ENCODE measurements at places on chromosomes 16 and 17.

GRCh38 chr17:30336369-30337171 lies 2.7 kb upstream of the TMIGD1 start:
- peak; percentile 48 for DNase-seq

DNA sequence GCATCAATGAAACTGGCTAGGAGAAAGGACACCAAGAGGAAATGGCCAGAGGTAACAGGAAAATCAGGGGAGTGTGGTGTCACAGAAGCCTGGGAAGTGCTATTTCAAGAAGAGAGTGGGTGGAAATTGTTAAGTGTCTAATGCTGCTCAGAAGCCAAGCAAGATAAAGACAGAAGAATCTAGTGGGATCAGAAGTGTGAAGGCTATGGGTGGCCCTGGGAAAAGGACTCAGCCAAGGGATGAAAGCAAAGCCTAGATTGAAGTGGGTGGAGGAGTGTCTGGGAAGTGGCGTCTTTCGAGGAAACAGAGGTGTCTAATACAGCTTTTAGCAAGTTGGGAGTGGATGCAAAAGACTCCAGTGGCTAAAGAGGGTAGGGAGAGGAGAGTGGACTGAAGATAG lies 13.4 kb downstream of the PDZD9 start:
- no peak for DNase-seq

DNA sequence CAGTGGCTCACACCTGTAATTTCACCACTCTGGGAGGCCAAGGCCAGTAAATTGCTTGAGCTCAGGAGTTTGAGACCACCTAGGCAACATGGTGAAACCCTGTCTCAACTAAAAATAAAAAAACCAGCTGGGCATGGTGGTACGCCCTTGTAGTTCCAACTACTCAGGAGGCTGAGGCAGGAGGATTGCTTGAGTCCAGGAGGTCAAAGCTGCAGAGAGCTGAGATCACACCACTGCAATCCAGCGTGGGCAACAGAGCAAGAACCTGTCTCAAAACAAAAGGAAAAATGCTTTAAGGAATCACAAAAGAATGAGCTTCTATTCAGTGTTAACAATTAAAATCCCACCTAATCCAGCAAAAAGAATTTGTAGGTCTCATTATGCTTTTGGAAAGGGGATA lies 5.9 kb downstream of the PRR11 start:
- DNase-seq: no peak

GRCh38 chr16:22233037-22233372 lies 26.9 kb downstream of the EEF2K start:
- DNase-seq: peak; percentile 32

- DNase-seq: no peak
Observed at GRCh38 chr17:28505986-28506665, at the start of gene FOXN1. FOXN1 (plus strand) TSS chr17:28506348; CDS start chr17:28523970, 17,622 bp downstream.

DNA sequence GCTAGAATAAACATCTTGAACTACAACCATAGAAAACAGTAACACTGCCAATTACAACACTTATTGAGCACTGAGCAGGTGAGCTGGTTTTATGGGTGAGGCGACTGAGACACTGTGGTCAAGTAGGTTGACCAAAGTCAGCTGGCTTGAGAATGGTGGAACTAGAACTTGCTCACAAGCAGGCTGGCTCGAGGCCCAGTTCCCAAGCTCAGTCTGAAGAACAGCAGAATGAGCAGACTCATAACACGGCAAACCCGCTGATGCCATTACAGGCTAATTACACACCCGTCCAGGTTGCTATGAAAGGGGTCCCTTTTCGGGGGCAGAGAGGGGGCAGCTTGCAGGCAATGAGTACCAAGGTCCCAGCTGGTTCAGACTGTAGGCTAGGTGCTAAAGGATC lies 6.5 kb downstream of the ZZEF1 start:
- no peak for DNase-seq

DNA sequence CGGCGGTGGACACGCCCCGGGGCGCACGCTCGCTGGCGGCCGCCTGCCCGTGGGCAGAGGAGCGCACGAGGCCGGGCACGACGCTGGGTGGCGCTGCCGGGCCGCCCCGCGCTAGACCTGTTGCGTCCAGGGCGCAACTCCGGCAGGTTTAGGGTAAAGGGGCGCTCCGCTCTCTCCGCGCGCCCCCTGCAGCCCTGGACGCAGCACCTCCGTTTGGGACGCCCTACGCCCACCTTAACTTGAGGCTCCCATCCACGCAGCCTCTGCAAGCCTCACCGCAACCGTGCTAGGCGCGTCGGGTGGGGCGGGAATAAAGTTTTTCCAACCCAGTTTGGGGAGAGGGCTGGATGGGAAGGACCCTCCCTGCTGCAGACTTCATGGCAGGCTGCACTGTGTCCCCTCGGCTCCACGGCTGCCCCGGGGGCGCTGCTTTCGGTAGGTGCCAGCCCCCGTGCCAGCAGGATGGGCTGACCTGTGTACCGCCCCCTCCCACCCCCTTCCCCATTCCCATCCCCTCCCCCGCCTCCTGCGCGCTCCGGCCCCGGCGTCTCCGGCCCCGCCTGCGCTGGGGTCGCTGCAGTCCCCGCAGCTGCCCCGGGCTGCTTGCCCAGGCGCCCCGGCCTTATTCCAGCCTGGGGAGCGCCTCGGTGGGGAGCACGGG lies at the start of gene SYT17:
Gene SYT17, plus strand, starts transcription at position 531 of the 661 bp plus-strand sequence. CDS start 407 bp downstream, outside the sequence.
- peak; percentile 23 for DNase-seq

- no peak for DNase-seq
Observed at GRCh38 chr17:58176200-58176599, 9.4 kb downstream of the OR4D2 start.

DNA sequence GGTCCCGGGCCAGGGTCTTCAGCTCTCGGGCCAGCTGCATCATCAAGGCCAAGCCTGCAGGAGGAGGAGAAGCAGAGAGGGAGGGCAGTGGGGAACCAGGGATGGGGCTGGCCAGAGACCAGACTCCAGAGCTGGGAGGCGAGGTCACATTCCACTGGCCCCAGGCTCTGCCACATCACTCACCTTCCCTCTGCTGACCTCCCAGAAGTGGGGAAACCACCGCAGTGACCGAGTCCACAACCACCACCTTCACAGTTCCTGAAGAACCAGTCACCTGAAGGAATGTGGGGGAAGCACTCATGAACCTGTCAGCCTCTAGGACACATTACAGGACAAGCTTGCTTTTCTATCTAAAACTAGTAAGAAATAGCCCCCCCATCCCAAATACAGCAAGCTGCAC lies 16.4 kb downstream of the RAD51D start:
- no peak for DNase-seq

DNA sequence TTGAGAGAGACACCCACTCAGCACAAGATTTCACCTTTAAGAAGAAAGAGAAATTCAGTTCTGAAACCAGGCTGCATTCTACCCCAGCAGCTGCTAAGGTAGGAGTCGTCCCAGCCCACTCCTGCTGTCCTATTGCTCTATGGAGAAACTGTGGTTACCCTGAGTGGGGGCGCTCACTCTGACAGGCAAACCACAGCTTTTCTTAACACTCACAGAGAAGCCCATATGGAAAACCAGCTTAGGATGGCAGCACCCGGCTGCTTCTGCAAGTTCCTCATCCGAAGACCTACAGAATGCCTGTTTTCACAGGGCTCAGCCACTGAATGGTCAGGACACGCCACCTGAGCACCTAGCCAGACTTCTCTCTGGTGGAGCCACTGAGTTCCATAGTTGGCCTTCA lies 7.5 kb downstream of the ATP5PD start:
- no peak for DNase-seq

GRCh38 chr17:9205520-9206409 lies 184.5 kb downstream of the NTN1 start:
- no peak for DNase-seq

GRCh38 chr16:58331024-58331707 lies 36.3 kb upstream of the PRSS54 start:
- no peak for DNase-seq

- DNase-seq: no peak
Observed at GRCh38 chr16:78324649-78325285, 225.3 kb downstream of the WWOX start.

DNA sequence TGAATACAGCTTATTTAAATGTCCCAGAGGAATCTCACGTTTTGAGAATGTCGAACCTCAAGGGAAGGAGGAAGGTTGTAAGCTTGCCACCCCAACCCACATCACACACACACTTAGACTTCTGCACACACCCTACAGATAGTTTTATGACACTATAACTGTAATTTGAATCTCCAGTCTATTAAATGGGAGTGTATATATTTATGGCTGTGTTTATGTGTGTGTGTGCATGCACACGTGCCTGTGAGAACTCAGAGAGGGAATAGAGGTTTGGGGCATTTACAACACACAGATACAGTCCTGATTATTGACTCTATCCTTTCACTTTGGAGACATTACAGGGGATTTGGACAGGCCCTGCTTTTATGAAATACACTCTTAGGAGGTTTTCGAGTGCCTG lies 171.5 kb upstream of the MAF start:
- DNase-seq: no peak

DNA sequence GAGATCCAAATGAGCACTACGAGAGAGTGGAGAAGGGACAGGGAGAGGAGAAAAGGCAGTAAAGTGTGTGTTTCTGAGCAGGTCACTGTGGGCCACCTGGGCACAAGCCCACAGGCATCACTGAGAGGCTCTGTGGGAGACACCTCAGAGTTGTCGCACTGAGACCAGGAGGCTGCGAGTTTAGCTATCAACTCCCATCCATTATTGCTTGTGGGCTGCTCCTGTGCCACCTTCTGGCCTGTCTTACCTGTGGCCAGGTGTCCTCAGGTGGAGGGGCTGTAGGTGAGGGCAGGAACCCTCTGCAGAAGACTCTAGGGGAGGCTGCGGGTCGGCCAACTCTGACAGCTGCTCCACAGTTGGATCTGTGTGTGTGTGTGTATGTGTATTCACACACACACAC lies 2.5 kb upstream of the PRR29 start:
- DNase-seq: no peak

- DNase-seq: peak; percentile 82
Observed at GRCh38 chr16:4661661-4662060, 31.7 kb upstream of the NUDT16L1 start.

- no peak for DNase-seq
Observed at GRCh38 chr16:3623642-3624041, 12.2 kb upstream of the SLX4 start.

GRCh38 chr17:41617136-41617535 lies 4.6 kb upstream of the KRT16 start:
- DNase-seq: no peak

GRCh38 chr17:41338961-41339485 lies 11.6 kb downstream of the KRT33A start:
- no peak for DNase-seq

DNA sequence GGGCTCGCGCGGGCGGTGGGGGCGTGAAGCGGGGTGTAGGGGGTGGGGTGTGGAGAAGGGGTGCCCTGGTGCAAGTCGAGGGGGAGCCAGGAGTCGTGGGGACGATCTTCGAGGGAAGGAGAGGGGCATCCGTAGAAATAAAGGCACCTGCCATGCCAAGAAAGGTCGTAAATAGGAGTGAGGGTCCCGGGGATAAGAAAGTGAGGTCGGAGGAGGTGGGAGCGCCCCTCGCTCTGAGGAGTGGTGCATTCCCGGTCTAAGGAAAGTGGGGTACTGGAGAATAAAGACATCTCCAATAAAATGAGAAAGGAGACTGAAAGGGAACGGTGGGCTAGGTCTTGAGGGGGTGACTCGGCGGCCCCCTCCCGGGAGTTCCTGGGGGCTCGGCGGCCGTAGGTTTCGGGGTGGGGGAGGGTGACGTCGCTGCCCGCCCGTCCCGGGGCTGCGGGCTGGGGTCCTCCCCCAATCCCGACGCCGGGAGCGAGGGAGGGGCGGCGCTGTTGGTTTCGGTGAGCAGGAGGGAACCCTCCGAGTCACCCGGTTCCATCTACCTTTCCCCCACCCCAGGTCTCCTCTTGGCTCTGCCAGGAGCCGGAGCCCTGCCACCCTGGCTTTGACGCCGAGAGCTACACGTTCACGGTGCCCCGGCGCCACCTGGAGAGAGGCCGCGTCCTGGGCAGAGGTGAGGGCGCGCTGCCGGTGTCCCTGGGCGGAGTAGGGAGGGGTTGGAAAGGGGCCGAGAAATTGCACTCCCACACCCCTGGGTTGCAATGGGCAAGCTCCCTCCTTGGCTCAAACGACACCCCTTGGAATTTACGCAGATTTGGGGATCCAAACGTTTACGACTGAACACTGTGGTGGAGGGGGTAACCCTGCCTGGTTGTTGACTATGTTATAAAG lies 888 bp downstream of the CDH1 start:
- no peak for DNase-seq

DNA sequence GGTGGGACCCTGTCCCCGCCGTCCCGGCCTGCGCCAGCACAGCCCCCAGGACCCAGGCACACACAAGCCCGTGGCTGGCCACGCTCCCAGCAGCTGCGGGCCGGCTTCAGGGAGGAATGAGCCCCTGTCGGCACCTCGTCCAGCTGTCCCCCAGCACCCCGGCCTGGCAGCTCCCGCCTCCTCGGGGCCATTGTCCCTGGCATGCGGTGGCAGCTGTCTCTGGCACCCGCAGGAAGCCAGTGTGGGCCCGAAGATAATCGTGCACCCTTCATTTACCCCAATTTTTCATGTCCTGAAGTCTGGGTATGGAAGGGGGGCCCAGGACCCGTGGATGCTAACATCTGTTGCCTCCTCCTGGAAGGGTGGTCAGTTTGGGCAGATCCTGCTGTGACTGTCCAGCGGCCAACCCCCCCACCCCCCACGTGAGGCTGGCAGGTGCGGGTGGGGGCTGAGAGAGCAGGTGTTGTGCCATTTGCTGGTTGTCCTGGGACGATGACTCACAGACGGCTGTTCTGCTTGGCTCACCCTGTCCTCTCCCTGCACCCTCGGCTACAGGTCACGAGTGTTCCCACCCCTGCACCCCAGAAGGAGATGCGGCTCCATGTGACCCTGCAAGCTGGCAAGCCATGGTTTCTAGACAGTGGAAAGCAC lies 4.0 kb upstream of the LMF1 start:
- DNase-seq: no peak

- DNase-seq: no peak
Observed at GRCh38 chr17:68169840-68170239, 78.0 kb upstream of the AMZ2 start.

DNA sequence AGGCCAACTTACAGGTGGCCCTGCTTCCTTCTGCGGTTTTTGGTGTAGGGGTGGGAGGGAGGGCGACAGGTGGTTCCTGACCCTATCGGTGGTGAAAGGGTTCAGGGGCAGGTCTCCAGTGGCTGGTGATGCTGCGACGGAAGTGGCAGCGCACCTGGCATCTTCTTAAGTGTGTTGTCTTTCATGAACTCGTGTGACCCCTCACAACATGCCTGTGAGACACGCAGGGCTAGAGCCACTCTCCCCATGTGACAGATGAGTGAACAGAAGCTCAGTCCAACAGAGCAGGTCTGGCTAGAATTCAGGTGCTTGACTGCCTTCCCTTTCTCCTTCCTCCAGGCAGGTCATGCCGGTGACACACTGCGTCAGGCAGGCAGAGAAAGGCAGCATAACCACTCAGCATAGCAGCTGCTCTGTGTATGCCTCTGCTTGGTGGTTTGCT lies 8.0 kb downstream of the TNFAIP1 start:
- DNase-seq: no peak

- no peak for DNase-seq
Observed at GRCh38 chr16:24852281-24852721, 6.5 kb downstream of the SLC5A11 start.

DNA sequence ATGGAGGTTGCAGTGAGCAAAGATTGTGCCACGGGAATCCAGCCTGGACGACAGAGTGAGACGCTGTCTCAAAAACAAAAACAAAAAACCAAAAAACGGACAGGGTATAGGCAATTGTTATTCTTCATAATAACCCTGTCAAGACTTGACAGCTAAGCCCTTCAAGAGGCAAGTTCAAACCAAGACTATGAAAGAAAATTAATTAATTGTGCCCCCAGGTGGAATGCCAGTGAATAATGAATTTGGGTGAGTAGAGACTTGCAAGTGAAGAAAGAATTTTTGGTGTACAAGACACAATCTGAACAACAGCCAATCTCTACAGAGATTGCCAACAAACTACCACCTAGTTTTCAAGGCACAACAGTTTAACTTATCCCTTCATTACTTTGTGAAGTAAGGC lies 6.3 kb downstream of the RFWD3 start:
- DNase-seq: no peak
